ENCODE measurements at places on chromosomes 1 and 21.

- no peak for DNase-seq
These were observed 400.5 kb downstream of the GPATCH2 start for GRCh38 chr1:217230412-217230811.

DNA sequence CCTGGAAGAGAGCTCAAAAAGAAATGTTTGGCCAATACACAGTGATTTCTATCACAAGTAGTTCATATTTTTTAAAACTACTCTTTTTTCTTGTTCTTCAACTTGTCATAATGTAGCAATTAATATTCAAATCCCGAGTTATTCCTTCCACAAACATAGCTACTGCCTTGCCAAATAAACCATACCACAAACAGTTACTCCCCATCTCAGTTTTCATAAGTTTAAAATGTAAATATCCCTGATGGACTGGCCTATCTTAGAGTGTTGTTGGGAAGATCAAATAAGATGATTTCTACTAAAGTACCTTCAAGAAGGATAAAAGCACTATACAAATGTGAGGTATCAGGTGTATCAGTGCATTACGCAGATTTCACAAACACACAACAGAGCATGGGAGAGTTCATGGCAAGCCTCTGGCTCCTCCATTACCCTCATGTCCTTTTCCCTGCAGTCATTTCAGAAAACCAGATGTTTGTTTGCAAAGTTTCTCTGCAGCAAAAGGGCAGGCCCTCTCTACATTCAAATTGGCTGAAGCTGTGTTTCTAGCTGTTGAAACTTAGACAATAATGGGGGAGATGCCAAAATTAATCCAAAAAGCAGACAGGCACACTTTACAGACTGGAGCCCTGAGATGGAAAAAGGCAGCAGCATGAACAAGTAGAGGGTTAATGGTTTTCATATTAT, 16.1 kb downstream of the WLS start:
- no peak for DNase-seq

- DNase-seq, result no peak
These were observed 29.3 kb downstream of the NUP133 start for GRCh38 chr1:229478852-229479251.

- no peak for DNase-seq
These were observed 13.7 kb upstream of the FAM20B start for GRCh38 chr1:179012038-179012437.

DNA sequence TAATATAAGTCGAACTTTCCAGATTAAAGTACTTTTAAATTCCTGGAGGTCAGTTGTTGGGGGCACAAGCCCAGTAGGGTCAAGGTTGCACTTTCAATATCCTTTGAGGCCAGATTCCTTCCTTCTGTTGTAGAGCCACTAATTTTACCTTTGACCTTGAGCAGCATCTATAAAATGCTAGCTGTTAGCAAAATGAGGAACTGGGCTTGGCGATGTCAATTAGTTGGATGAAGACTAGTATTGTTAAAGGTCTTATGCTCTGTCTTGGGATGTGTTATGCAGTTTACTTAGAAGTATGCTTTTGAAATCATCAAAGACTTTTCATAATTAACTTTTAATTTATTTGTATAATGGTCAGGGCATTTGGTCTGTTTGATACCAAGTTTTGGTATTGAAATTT, 425.9 kb upstream of the PROX1 start:
- no peak for DNase-seq

GRCh38 chr1:65467536-65467935, 47.1 kb downstream of the LEPR start:
- DNase-seq, result peak; percentile 34

GRCh38 chr1:44652445-44653106, 21.7 kb downstream of the TMEM53 start:
- peak; percentile 71 for DNase-seq

GRCh38 chr1:194233069-194233468, 1046.7 kb upstream of the B3GALT2 start:
- peak; percentile 24 for DNase-seq

- no peak for DNase-seq
These were observed 133.7 kb upstream of the COA6 start for GRCh38 chr1:234239515-234239914.

DNA sequence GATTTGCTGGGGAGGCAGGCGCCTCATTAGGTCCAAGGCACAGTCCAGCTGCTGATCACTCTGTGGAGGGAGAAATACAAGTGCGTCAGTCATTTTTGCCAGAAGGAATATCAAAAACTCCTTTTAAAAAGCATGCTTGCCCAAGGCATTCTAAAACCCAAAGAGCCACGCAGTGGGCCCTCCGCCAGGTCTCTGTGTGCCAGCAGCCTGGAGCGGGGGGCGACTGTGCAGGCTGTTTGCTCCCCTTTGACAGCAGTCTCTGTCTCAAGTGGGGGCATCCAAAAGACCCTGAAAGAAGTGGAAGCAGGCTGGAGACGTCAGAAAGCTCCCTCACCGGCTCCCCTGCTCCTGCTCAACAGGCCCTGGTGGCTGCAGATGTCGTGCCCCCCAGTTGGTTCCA, 65.6 kb downstream of the CAPZB start:
- DNase-seq, result no peak

GRCh38 chr1:27348861-27349783, 7.3 kb downstream of the SYTL1 start:
- DNase-seq, result peak; percentile 40

- no peak for DNase-seq
These were observed 2.3 kb downstream of the GJB4 start for GRCh38 chr1:34761776-34762307.

GRCh38 chr1:226875641-226876295, 5.4 kb downstream of the PSEN2 start:
- peak; percentile 36 for DNase-seq

- no peak for DNase-seq
These were observed 246.7 kb upstream of the NFIA start for GRCh38 chr1:60835649-60836048.

DNA sequence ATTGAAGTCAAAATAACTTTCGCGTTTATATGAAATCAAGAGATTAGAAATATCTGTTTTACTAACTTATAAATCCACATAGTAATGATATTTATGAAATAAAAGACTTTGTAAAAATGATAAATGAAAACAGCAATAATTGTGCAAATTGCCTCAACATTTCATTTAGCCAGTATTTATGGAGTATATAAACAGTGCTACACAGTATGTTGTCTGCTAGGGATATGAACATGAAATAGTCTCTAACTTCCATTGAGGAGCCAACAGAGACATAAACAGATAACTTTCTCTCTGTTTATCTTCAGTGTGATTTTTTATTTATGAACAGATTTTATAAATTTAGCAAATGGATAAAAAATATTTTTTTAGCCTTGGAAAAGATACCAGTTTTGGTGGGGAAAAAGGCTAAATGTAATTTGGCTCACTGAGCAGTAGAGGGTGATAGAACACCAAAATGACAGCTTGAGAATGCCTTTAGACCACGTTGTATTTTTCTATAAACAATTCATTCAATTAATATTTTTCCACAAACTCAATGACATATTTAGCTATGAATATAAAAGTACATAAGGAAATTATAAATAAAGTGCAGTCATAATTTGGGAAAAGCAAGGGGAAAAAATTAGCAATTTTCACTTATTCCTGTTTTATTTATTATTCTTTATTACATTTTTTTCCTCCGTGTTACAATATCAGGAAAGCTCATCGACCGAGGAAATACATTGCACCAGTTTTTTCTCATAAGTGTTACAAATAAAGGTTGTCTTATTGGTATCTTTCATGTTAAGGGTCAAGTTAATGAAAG, 47.5 kb upstream of the EEIG2 start:
- peak; percentile 51 for DNase-seq

DNA sequence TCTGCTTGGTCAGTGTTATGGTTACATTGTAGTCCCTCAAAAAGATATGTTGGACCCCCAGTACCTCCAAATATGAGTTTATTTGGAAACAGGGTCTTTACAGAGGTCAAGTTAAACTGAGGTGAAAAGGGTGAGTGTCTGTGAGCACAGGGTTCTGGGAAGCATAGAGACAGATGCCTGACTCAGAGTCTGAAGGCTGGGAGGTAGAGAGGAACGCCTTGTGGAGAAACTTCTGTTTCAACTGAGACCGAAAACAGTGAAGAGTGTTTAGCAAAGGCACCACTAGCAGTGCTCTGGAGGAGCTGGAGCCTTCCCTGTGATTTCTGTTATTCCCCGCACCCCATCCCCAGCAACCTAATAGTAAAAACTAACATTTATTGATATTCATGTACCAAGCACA, 65.2 kb upstream of the LRRC8D start:
- no peak for DNase-seq

GRCh38 chr1:119647734-119648619, at the start of gene ZNF697:
Gene ZNF697 (minus strand): TSS chr1:119648266. CDS start chr1:119626100, 22,166 bp downstream.
- DNase-seq, result peak; percentile 99

DNA sequence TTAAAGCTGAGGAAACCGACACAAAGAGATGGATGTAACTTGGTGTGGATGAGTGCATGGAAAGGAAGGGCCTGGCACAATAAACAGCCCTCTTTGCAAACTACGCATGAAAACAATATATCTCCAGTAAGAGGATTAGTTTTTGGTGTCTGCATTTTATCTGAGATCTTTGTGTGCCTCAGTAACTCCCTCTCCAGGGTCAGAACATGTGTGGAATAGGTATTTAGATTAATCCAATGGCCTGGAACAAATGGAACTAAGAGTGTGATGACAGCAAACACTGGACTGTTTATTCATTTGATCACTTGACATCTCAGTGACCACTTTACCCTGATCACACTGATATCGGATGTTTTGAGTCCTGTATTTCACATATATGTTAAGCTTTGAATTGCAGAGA, 45.3 kb downstream of the AKNAD1 start:
- DNase-seq, result no peak

Data from EH (cell line).